ENCODE measurements at places on chromosomes 5 and 9. TPM values are rescaled to one million over a fixed set of nuclear protein-coding genes. Genes with fewer than 3 reads are reported as not detected.
A peak's percentile ranks its signal among the peaks of the same experiment; 100 is the strongest.

DNA sequence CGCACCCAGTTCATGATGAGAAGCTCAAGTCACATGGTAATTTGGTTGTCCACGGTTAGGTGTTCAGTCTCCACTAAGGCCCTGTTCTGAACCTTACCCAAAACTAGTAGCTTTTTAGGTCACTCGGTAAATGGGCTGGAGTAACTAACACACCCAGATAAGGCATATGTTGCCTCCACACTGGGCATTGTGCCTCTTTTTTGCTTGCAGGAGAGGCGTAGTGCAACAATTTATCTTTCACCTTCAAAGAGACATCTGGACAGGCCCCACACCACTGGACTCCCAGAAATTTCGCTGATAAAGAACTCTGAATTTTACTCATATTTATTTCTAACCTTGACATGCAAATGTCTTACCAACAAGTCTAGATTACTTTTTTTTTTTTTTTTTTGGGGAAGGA lies 16.8 kb upstream of the PTGES start:
- no peak overlapping the region for H3K4me3 ChIP-seq
- H3K4me1 ChIP-seq, result no peaks in the 10 kb centered on the region
- DNase-seq, result no peak
- no peaks in the 10 kb centered on the region for H3K27me3 ChIP-seq

GRCh38 chr9:94135222-94135621 lies 51.0 kb downstream of the PTPDC1 start:
- no peaks in the 10 kb centered on the region for H3K27me3 ChIP-seq
- peak; percentile 86 for DNase-seq
- H3K27ac ChIP-seq, result peak overlapping the region; percentile 90
- no peak overlapping the region for H3K4me3 ChIP-seq
- no peaks in the 10 kb centered on the region for H3K36me3 ChIP-seq

GRCh38 chr9:93130861-93131481 lies 3.1 kb downstream of the NINJ1 start:
- H3K4me1 ChIP-seq, result no peaks in the 10 kb centered on the region
- H3K27me3 ChIP-seq, result no peaks in the 10 kb centered on the region
- H3K4me3 ChIP-seq, result peak overlapping the region; percentile 95
- H3K27ac ChIP-seq, result peak overlapping the region; percentile 97

Gene GFPT2
- 24.3 TPM for total RNA-seq

DNA sequence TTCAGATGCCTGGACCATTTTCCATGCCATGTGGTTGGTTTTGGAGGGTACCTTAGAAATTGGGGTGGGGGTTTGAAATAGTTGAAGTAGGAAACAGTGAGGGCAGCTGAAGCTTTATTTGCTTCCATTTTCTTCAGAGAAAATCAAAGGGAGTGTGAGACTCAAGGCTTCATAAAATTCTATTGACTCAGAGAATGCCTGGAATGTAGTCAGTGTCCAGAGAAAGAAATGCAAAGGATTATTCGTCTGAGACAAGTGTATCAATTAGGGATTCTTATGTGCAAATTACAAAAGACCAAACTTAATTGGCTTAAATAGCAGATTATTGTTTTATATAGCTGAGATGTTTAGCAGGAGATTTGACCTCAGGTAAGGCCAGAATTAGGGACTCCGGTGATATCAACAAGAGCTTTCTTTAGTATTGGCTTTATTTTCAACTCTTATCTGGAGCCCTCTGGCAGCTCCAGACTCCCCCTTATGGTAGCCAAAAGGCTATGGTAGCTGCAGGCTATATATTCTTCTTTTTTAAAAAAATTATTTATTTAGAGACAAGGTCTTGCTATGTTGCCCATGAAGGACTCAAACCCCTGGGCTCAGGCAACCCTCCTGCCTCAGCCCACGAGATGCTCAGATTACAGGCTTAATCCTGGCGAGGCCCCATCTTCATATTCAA lies 38.9 kb downstream of the PTTG1 start:
- no peaks in the 10 kb centered on the region for H3K36me3 ChIP-seq
- DNase-seq, result no peak
- H3K4me1 ChIP-seq, result no peaks in the 10 kb centered on the region
- no peaks in the 10 kb centered on the region for H3K27me3 ChIP-seq
- no peak overlapping the region for H3K4me3 ChIP-seq

DNA sequence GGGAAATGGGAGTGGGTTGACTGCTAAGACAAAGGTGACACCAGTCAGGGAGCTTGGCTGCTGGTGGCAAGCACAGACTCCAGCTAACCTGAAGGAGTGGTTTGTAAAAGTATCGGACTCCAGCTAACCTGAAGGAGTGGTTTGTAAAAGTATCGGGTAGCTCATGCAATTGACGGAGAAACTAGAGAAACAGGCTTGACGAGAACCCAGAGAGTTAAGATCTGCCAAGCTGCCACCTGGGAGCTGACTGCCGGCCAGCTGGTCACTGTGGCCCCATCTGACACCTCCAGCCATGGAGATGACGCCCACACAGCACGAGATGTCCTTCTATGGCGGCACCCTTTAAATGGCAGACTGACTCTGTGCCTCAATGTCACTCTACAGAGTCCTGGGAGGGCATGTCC lies 28.3 kb upstream of the CRB2 start:
- DNase-seq, result no peak
- no peak overlapping the region for H3K4me3 ChIP-seq
- no peaks in the 10 kb centered on the region for H3K27me3 ChIP-seq
- no peaks in the 10 kb centered on the region for H3K36me3 ChIP-seq

Gene PCA3
- under 0.01 TPM for total RNA-seq

- no peak for DNase-seq
- H3K4me1 ChIP-seq, result no peaks in the 10 kb centered on the region
- H3K27ac ChIP-seq, result no peak overlapping the region
- no peaks in the 10 kb centered on the region for H3K27me3 ChIP-seq
- H3K36me3 ChIP-seq, result no peaks in the 10 kb centered on the region
- no peak overlapping the region for H3K4me3 ChIP-seq
Measured at GRCh38 chr5:80231243-80231642, 24.6 kb downstream of the SERINC5 start.

GRCh38 chr5:177043958-177044357 lies 21.5 kb downstream of the ZNF346 start:
- no peaks in the 10 kb centered on the region for H3K27me3 ChIP-seq
- no peak for DNase-seq
- peaks cover 23% of the 10 kb centered on the region for H3K36me3 ChIP-seq
- H3K4me3 ChIP-seq, result no peak overlapping the region

Gene RASEF
- 0.28 TPM for total RNA-seq

Gene SLC35A4
- total RNA-seq, result 19.7 TPM

DNA sequence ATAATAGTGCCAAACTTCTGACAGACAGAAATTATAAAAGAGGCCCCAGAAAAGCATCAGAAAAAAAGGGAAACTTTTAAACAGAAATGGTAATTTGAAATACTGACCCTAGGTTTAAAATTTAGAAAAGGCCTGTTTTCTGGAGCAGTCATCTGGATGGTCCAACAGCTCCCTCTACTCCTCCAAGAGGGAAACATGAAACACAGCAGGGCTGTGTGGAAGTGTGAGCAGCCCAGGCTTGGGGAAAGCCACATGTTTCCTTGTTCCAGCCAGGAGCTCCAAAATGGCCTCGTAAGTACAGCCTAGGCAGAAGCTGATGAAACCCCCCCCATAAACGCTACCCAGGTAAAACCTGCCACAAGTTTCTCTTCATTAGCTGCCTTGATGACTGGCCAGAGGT lies 499.3 kb upstream of the ADAMTS16 start:
- H3K27ac ChIP-seq, result no peak overlapping the region
- no peaks in the 10 kb centered on the region for H3K27me3 ChIP-seq
- no peaks in the 10 kb centered on the region for H3K36me3 ChIP-seq
- DNase-seq, result no peak
- H3K4me3 ChIP-seq, result no peak overlapping the region
- H3K4me1 ChIP-seq, result no peaks in the 10 kb centered on the region

DNA sequence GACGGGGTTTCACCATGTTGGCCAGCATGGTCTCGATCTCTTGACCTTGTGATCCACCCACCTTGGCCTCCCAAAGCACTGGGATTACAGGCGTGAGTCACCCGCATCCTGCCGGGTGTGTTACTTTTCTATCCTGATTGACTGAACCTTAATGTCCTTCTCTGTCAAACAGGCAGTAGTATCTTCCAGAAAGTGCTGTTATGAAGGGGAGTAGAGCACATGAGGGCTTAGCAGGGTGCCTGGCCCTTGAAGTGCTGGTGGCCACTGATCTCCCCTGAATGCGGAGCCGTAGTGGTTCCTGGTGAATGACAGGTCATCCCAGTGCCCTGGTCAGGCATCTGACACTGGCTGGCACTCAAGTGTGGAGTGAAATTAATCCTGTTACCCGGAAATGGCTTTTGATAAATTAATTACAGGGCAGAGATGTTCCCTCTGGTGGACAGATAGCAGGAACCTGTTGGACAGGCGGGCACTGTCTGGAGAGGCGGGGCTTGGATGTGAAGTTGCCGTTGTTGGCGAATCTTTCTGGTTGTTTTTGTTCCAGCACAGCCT lies 28.4 kb downstream of the PRRC2B start:
- H3K4me3 ChIP-seq, result no peak overlapping the region
- H3K4me1 ChIP-seq, result no peaks in the 10 kb centered on the region
- H3K27me3 ChIP-seq, result no peaks in the 10 kb centered on the region
- no peak for DNase-seq

Gene NAIP
- 27.6 TPM for total RNA-seq

- DNase-seq, result no peak
- H3K27me3 ChIP-seq, result no peaks in the 10 kb centered on the region
- H3K27ac ChIP-seq, result no peak overlapping the region
- no peaks in the 10 kb centered on the region for H3K4me1 ChIP-seq
- no peak overlapping the region for H3K4me3 ChIP-seq
- no peaks in the 10 kb centered on the region for H3K36me3 ChIP-seq
Measured at GRCh38 chr5:39138892-39139291, 64.7 kb upstream of the RICTOR start.

- no peak for DNase-seq
- no peak overlapping the region for H3K4me3 ChIP-seq
- H3K27me3 ChIP-seq, result no peaks in the 10 kb centered on the region
- H3K36me3 ChIP-seq, result no peaks in the 10 kb centered on the region
Measured at GRCh38 chr5:2666081-2666480, 85.4 kb downstream of the IRX2 start.

- no peaks in the 10 kb centered on the region for H3K27me3 ChIP-seq
- no peak overlapping the region for H3K4me3 ChIP-seq
- H3K36me3 ChIP-seq, result no peaks in the 10 kb centered on the region
- no peak overlapping the region for H3K27ac ChIP-seq
- no peaks in the 10 kb centered on the region for H3K4me1 ChIP-seq
Measured at GRCh38 chr9:20226345-20226744, 396.0 kb downstream of the MLLT3 start.

Gene EGFLAM
- 5.7 TPM for total RNA-seq

GRCh38 chr9:89036891-89037290 lies 45.6 kb downstream of the S1PR3 start:
- no peak overlapping the region for H3K27ac ChIP-seq
- H3K27me3 ChIP-seq, result no peaks in the 10 kb centered on the region
- no peak overlapping the region for H3K4me3 ChIP-seq
- H3K4me1 ChIP-seq, result no peaks in the 10 kb centered on the region
- no peaks in the 10 kb centered on the region for H3K36me3 ChIP-seq

Gene PCDH1
- total RNA-seq, result 19.4 TPM
